ENCODE measurements at places on chromosomes 7 and 10.

DNA sequence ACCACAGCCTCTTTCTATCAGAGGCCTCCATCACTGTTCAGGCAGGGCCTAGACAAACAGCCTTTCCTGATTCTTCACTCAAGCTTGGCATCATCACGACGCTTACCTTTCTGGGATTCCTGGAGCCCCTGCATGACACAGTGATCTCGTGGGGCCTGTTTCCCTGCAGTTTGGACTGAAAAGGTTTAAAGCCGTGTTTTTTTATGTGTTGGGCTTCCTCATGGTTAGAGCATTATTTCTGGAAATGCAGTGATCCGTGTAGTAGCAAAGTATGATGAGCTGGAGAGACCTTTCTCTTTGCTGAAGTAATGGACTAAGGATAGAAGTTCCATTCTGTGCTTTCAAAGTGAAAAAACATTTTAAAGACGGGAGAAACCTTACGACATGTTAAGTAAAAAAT is 169.1 kb downstream of the BMPER start:
- no peak for DNase-seq

DNA sequence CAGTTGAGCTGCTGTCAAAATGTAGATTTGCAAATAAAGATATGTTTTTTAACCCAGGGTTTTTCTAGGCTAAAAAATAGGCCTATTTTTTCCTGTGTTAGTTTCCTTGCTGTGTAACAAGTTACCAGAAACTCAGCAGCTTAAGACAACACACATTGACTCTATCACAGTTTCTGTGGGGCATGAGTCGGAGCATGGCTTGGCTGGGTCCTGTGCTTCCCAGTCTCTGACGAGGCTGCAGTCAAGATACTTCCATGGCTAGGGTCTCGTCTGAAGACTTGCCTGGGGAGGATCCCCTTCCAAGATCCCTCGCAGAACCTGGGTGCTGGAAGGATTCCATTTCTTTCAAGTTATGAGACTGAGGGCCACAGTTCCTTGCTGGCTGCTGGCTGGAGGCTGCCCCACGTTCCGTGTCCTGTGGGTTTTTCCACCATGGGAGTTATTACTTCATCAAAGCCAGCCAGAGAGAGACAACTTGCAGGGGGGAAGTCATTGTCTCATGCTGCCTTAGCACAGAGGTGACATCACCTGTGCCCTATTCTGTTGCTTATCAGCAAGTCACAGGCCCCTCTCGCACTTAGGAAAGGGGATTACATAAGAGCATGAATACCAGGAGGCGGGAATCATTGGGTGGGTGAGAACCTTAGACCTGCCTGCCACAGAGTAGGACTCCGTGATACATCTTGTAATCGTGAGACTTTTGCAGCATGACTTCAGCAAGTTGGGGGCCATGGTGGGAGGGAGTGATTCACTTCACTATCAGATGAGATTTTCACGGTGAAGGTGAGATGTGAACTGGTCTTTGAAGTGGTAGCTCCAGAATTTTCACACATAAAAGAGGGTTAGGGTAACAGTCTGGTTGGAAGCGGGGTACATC is 77.9 kb downstream of the CCNY start:
- DNase-seq: no peak

DNA sequence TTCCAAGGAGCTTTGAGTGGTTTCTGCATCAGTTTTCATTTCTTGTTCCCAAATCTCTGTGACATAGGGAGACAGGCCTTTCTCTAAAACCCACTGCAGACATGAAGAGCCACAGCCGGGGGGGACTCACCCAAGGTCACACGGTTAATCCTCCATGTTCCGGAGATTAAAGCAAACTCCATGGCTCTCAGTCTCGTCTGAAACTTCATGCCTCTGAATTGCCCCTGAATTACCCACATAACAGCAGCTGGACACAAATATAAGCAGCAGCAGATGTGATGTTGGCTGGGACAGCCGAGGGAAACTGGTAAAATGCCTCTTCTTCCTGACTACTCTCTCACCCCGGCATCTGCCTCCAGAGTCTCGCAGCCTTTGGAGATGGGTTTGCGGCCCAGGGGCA is 402.2 kb downstream of the DNAJB6 start:
- no peak for DNase-seq

- DNase-seq: no peak
Observed at GRCh38 chr10:102593804-102594079, 50.5 kb upstream of the TRIM8 start.

GRCh38 chr10:16570731-16571130 is 49.1 kb upstream of the C1QL3 start:
- DNase-seq: peak; percentile 45

GRCh38 chr7:49255054-49255453 is 330.7 kb downstream of the CDC14C start:
- no peak for DNase-seq

GRCh38 chr10:31030260-31030659 is 1.4 kb downstream of the ZNF438 start:
- DNase-seq: no peak

DNA sequence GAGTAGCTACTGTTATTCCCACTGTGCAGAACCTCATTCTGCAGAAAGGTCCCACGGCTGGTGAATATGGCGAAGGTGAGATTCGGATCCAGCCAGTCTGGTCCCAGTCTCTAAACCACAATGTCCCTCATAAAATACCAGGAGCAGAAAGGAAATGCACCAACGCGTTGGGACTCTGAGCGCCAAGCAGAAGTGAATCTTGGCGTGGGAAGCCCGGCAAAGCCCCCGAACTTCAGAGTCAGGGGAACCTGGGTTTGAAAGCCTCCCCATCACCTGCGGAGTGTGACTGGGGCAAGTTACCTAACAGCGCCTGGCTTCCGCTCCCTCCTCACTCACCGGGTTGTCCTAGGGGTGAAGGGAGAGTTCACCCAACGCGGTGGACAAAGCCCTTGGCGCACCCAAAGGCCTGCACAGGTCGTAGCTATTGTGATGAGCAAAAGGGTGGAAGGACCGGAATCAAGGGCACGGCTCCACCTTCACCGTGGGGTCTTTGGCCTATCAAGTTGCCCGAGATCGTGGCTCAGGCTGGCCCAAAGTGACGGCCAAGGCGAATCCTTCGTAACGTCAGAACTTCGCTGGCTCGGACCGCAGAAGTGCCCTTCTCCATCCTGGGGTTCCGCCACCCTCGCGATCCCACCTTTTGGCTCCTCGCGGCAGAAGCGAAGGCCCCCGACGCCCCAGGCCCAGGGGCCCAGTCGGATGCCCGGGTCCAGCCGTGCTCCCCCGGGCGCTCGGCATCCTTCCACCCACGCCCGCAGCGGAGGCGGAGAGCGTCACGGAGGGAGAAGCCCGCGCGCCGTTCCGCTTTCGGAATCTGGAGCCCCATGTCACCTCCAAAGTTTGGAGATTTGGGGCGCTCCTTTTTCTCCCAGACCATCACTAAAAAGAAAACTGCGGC is 811 bp downstream of the RGS10 start:
- peak; percentile 58 for DNase-seq

All from GM20000 (cell line).